ENCODE measurements at places on chromosomes 16 and 17.

DNA sequence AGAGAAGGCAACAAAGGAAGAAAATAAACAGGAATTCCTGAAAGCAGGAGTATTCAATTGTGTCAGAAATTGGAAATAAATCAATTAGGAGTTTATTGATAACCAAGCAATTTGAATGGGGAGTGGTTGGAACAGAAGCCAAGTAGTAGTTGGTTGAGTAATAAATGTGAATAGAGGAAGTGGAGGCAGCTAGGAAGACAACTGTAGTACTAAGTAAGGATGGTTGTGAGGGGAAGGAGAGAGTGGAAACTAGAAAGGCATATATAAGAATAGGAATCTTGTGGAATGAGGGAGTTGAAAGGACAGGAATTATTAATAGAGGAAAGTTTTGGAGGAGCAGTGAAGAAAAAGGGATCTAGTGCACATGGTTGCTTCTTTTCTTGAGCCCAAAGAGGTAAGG lies 34.4 kb downstream of the NFAT5 start:
- H3K4me3 ChIP-seq, result no peak overlapping the region
- H3K27me3 ChIP-seq, result no peaks in the 10 kb centered on the region
- H3K4me1 ChIP-seq, result peaks cover 38% of the 10 kb centered on the region

GRCh38 chr17:76506408-76507345 lies 5.5 kb upstream of the RHBDF2 start:
- H3K36me3 ChIP-seq, result no peaks in the 10 kb centered on the region
- H3K27ac ChIP-seq, result peak overlapping the region; percentile 55
- no peaks in the 10 kb centered on the region for H3K27me3 ChIP-seq
- no peak overlapping the region for H3K4me3 ChIP-seq

GRCh38 chr17:76868176-76868668 lies at the start of gene MGAT5B:
MGAT5B (plus strand) TSS chr17:76868404; CDS start chr17:76869030, 626 bp downstream.
- DNase-seq, result peak; percentile 87
- no peaks in the 10 kb centered on the region for H3K36me3 ChIP-seq
- H3K27me3 ChIP-seq, result peaks cover 40% of the 10 kb centered on the region
- H3K4me1 ChIP-seq, result peaks cover 13% of the 10 kb centered on the region
- H3K27ac ChIP-seq, result no peak within 1 kb of the TSS
- peak within 1 kb of the TSS; percentile 46 for H3K4me3 ChIP-seq

DNA sequence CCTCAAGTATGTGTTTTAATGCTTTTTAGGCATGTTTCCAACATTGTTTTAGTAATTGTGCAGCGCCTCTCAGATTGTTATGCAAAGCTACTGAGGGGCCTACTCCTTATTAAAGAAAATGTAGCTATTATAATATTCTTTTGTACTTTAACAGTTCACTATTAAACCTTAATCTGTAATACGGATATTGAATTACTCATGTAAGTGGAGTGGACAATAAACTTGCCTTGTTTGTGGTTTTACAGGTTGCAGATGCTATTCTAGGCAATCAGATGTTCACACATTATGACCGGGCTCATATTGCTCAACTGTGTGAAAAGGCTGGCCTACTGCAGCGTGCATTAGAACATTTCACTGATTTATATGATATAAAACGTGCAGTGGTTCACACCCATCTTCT lies 41.0 kb downstream of the PTRH2 start:
- peaks cover 36% of the 10 kb centered on the region for H3K4me1 ChIP-seq
- DNase-seq, result no peak
- H3K4me3 ChIP-seq, result no peak overlapping the region
- H3K27ac ChIP-seq, result no peak overlapping the region
- H3K36me3 ChIP-seq, result peaks cover 95% of the 10 kb centered on the region

All from activated T-cell treated with anti-CD3 and anti-CD28 coated beads, Interleukin-2, amount 50 U/mL, for 24 hours (primary cell).